Choroid plexus epithelial cell (primary cell): ENCODE measurements at places on chromosomes 1 and 21.

DNA sequence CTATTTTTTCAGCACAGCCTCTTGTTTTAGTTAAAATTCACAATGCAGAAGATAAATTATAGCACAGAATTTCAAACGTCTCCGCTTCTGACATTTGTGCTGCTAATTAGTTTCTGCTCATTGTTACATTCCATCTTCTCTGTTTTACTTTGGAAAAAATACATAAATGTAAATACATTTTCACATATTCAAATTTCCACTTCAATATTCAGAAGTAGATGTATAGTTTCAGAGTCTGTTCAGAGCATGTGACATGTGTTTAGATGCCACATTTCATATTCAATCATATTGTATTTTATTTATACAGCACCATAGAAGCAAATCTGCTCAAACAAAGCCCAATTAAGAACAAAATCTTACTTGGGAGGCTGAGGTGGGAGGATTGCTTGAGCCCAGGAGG lies 19.6 kb downstream of the TMEM35B start:
- no peak for DNase-seq

DNA sequence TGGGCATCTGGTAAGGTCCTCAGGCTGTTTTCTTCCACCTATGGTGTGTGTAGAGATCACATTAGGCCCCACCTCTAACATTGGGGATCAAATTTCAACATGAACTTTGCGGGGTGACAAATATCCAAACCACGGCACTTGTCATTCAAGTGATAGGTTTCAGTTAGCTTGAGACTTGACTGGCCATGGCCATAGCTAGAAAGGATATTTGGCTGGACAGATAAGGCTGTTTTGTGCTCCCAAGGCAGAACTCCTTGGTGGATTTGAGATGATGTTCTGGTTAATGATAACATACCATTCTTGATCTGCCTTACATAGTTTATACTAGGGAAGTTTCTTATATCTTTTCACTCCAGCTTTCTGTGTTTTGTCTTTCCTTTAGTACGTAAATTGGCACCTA lies 48.5 kb downstream of the CELF3 start:
- DNase-seq, result no peak

DNA sequence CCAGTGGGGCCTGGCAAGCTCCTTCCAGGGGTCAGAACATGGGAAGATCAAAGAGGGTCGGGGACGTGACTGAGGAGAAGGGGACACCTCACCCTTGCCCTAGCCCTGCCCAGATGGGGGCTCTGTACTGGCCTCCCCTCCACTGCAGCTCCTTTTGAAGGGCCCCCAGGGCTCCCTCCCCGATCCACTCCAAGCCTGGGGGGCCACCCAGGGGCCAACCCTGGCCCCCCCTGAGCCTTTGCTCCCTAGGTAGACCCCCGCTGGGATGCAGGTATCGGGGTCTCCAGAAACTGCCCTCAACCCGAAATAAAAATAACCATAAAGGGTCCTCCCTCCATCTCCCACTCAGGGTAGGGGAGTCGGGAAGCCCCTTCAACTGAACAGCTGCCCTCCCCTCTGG lies 37.4 kb upstream of the FAM131C start:
- no peak for DNase-seq

- no peak for DNase-seq
Observed at GRCh38 chr1:32741059-32741412, 38.5 kb upstream of the SYNC start.

DNA sequence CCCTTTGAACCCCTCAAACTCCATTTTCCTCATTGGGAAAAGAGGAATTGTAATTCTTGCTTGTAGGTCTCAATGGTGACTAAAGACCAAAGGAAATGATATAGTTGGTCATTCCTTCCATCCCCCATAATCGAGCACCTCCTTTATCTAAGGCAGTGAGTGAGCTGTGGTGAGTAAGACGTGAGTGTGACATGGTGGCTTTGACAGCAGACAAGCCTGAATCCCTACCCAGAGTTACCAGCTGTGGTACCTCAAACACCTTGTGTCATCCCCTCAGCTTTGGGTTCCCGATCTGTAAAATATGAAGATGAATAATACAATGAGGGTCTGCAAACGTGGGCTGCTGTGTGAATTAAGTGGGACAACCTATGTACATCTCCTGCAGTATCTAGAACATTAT lies 8.4 kb downstream of the TRAF5 start:
- no peak for DNase-seq
